ENCODE measurements at places on chromosomes 2 and 18. TPM values are rescaled to one million over a fixed set of nuclear protein-coding genes. Genes with fewer than 3 reads are reported as not detected.

The CNDP1 gene
- total RNA-seq = 0.26 TPM

The EVA1A gene
- total RNA-seq = not detected

GRCh38 chr18:3998698-3999333, 456.3 kb downstream of the DLGAP1 start:
- ATAC-seq = no peak
- no peaks in the 10 kb centered on the region for H3K4me1 ChIP-seq
- no peak overlapping the region for H3K4me3 ChIP-seq
- H3K27me3 ChIP-seq = peaks cover 12% of the 10 kb centered on the region
- H3K36me3 ChIP-seq = no peaks in the 10 kb centered on the region

DNA sequence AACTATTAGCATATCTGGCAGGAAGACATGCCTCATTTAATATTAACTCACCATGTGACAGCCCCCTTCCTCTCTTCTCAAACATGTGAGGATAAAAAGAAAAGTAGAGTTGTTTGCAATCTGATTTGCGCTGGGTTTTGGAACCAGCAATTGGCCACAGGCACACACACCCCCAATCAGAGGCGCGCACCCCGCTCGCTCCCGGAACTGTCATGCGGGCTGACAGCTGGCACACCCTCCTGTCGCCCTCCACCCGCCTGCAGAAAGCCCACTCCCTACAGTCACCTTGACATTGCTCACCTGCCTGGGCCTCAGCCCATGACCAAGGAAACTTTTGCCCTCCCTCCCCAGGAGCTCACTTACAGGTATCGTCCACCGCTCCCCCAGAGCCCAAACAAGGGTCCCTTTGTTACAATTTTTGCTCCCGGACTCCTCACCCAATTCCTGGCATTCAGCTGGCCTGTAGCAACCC, 1.1 kb downstream of the COBLL1 start:
- no peak for ATAC-seq
- no peaks in the 10 kb centered on the region for H3K36me3 ChIP-seq
- H3K27ac ChIP-seq = no peak overlapping the region
- H3K4me3 ChIP-seq = peak overlapping the region; percentile 46
- H3K4me1 ChIP-seq = no peaks in the 10 kb centered on the region
- H3K27me3 ChIP-seq = peaks cover 32% of the 10 kb centered on the region

The PAX8 gene
- total RNA-seq = 0.86 TPM

DNA sequence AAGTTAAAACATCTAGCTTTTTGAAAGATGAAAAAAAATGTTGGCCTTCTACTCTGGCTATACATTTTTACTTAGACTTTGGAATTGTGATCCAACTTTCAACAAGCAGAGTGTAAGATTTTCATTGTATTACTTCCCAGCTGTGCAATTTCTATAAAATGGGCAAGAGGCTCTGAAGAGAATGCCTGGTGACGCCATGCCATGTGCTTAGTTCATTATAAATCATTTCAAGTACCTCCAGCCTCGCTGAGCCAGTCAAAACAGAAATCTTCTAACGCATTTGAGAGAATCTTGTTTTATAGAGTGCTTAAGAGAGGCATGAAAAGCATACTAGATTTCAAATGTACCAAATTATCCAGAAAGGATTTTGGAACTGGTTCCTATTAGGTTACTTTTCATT, 10.1 kb upstream of the STK17B start:
- H3K27me3 ChIP-seq = no peaks in the 10 kb centered on the region
- no peak for ATAC-seq
- H3K4me1 ChIP-seq = peaks cover 58% of the 10 kb centered on the region
- H3K4me3 ChIP-seq = peak overlapping the region; percentile 97
- no peaks in the 10 kb centered on the region for H3K36me3 ChIP-seq
- H3K27ac ChIP-seq = peak overlapping the region; percentile 99

Measured in activated T-helper 17 cell treated with anti-CD3 and anti-CD28 coated beads, Interleukin-2, amount 50 U/mL, for 72 hours (primary cell).